ENCODE measurements at places on chromosomes 11 and 22.

GRCh38 chr11:117064275-117064674 is 34.0 kb downstream of the SIK3 start:
- no peak for DNase-seq

GRCh38 chr11:95698676-95699557 is 90.7 kb downstream of the FAM76B start:
- no peak for DNase-seq

GRCh38 chr22:42180349-42180842 is 49.8 kb upstream of the CYP2D6 start:
- no peak for DNase-seq

- no peak for DNase-seq
Observed at GRCh38 chr11:327581-327923, 6.9 kb upstream of the IFITM3 start.
